ENCODE measurements at places on chromosomes 16 and 17.

DNA sequence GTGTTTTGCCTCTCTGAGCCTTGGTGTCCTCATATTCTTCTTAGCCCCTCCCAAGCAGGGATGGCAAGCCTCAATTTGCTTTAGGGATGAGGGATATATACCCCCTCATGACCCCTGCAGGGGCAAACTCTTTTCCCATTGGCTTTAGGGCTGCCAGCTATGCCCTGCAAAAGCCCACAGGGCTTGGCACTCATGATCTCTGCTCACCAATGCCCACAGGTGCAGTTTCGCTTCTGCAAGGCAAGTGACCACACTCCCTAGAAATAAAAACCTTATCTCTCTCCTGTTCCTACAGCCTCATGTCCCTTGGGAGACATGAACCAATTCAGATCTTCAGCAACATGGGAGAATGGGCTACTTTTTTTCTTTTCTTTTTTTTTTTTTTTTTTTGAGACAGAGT lies 8.8 kb downstream of the BEAN1 start:
- DNase-seq, result no peak

GRCh38 chr16:5977329-5977728 lies 879.7 kb upstream of the EEF2KMT start:
- DNase-seq, result no peak

GRCh38 chr17:28738680-28739384 lies 5.0 kb upstream of the TRAF4 start:
- DNase-seq, result no peak

DNA sequence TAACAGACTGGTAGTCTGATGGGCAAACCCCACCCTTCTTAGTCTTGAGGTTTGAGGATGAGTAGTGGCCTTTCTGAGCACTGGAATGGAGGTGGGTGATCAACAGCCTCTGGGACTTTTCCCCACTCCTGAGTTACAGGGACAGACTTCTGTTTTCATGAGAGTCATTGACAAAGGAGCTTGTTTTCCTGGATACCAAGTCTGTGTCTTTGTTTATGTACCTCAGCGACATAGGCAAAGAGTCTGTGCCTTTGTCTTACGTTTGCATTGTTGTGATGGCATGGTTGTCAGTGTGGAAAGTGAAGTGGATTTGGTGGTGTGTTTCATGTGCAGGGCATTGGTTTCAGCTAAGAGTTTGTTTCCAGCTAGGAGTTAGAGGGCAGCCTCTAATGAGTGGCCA lies 17.5 kb downstream of the EPN2 start:
- no peak for DNase-seq

DNA sequence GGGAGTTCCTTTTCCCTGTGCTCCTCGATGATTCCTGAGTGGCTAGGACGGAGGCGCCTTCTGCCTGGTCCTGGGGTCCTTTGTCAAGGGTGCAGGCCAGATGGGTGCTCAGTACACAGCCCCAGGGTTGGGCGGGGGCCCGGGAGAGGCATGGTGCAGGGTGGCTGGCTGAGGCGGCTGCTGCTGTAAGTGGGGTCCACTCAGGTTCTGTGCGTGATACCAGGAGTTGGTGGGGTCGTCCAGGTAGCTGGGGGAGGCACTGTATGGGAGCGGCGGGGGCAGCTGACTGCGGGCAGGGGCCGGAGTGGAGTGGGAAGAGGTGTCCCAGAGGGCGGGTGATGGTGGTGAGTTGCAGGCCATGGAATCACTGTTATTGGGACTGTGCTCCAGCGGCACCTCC lies 3.6 kb downstream of the DLX3 start:
- no peak for DNase-seq

DNA sequence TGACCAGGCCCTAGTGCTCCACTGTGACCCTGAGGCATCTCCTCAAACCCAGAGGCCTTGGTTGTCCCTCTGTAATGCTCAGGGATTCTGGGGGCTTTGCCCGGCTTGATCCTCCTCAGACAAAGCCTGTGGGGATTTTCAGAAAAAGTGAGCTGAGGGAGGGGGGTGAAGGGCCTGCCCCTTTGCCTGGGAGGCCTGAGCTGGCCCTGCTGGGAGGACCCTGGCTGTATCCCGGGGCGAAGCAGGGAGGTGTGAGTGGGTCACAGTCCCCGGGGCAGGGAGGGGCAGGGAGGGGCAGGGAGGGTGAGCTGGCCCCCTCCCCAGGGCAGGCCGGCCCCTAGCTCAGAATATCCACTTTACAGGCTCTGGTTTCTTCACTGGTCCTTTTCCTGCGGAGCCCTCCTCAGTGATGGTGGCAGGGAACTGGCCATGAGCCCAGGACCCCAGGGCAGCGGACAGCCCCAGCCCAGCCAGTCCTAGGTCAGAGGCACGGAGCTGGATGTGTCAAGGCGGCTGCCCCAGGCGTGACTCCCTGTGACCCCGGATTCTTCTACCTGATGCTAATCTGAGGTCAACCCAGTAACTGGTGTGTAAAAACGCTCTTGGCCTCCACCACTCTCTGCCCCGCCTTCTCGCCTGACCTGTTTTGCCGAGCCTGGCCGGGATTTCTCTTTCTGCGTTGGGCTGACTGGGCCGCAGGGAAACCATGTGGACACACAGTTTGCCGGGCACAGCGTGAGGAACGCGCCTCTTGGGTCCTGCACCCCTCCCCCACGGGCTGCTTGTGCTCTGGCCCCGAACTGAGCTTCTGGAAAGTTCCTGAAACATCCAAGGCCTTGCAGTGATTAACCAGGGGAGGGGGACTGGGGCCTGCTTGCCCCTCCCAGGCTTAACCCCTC lies 5.8 kb upstream of the FASN start:
- no peak for DNase-seq

DNA sequence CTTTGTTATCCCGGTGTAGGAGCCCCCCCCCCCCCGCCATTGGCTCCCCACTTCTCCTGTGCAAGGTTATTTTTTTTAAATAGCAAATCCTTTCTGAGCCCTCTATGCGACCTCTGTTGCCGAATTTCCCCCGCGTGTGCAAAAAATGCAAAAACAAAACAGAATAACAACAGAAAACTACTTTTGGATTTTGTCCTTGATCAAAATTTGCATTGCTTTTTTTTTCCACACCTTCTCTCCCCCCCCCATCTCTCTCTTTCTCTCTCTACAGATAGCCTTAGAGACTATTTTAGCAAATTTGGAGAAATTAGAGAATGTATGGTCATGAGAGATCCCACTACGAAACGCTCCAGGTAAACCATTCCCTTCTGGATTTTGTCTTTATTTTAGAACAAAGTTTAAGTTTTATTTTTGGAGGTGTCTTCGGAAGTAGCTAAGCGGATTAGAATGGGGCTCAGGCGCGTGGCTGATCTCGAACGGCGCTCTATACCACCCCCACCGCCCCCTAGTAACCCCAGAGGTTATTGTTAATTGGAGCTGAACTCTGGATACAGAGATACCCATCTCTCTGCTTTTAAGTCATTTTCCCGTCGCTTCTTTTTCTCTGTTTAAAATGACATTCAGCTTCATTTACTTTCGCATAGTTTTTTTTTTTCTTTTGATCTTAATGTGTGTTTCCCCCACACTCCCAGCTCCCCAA lies 1.0 kb downstream of the MSI2 start:
- DNase-seq, result no peak

GRCh38 chr16:48576927-48577326 lies 33.1 kb downstream of the N4BP1 start:
- DNase-seq, result no peak
